Naive thymus-derived CD8-positive, alpha-beta T cell (primary cell): ENCODE measurements at places on chromosomes 12 and 14.

GRCh38 chr12:121992059-121992879 lies 29.4 kb upstream of the BCL7A start:
- DNase-seq: peak; percentile 31
- peak overlapping the region; percentile 82 for H3K27ac ChIP-seq
- no peaks in the 10 kb centered on the region for H3K36me3 ChIP-seq
- H3K4me3 ChIP-seq: peak overlapping the region; percentile 22
- H3K4me1 ChIP-seq: peaks cover 31% of the 10 kb centered on the region

- H3K27ac ChIP-seq: no peak overlapping the region
- no peak for DNase-seq
- H3K4me1 ChIP-seq: no peaks in the 10 kb centered on the region
- H3K36me3 ChIP-seq: no peaks in the 10 kb centered on the region
- H3K27me3 ChIP-seq: peaks cover 3% of the 10 kb centered on the region
Measured at GRCh38 chr14:64639340-64639821, 64.8 kb upstream of the PLEKHG3 start.

DNA sequence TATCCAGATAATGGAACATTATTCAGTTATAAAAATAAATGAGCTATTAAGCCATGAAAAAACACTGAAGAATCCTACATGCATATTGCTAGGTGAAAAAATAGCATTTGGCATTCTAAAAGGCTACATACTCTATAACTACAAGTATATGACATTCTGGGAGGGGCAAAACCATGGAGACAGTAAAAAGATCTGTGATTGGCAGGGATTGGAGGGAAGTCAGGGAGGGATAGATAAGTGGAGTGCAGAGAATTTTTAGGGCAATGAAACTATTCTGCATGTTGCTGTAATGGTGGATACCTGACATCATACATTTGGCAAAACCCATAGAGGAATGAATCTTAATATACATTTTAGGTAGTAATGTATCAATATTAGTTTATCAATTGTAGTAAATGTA lies 63.1 kb upstream of the SLC38A2 start:
- no peak overlapping the region for H3K4me3 ChIP-seq
- H3K36me3 ChIP-seq: no peaks in the 10 kb centered on the region

DNA sequence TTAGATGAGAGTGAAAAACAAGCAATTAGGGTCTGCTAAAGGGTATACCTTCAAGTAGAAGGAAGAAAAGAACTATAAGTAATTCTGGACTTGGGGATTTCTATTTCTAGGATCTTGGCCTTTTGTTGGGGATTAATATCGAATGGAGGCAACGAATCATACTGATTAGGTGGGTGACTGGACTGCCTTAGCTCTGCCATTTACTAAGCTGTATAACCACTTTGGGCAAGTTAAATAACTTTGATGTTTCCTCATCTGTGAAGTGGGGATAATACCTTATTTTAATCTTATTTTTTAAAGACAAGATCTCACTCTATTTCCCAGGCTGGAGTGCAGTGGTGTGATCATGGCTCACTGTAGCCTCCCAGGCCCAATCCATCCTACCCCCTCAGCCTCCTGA lies 6.6 kb downstream of the IKBIP start:
- DNase-seq: no peak
- no peak overlapping the region for H3K27ac ChIP-seq
- H3K4me3 ChIP-seq: no peak overlapping the region
- no peaks in the 10 kb centered on the region for H3K27me3 ChIP-seq

- H3K4me3 ChIP-seq: peak overlapping the region; percentile 65
- H3K4me1 ChIP-seq: peaks cover 38% of the 10 kb centered on the region
- peak overlapping the region; percentile 83 for H3K27ac ChIP-seq
- no peak for DNase-seq
Measured at GRCh38 chr12:3728686-3729085, 24.2 kb downstream of the CRACR2A start.

DNA sequence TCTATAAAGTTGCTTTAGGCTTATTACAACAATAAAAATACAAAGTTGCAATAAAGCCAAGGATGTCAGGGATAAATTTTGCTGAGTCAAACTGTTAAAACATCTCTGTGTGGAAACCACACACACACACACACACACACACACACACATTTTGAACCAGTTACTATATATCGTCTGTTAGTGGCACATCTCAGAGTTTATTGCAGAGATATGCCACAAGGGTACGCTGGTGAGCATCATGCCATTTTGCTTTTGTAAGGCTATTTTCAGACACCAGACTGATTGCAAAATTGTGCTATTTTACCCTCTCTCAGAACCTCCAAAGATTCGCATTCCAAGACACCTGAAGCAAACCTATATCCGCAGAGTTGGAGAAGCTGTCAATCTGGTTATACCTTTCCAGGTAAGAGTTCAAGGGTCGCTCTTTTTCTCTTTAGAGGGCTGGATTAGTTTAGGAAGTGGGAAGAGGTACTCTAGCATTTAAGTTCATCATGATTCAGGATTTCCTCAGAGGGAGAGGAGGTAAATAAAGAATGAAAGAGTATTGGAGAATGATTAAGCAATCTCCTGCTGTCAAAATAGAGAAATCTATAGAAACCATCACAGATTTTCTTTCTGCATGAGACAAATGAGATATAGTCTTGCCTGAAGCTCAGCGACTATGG lies 27.3 kb upstream of the CHPT1 start:
- DNase-seq: no peak
- no peaks in the 10 kb centered on the region for H3K36me3 ChIP-seq
- peaks cover 25% of the 10 kb centered on the region for H3K4me1 ChIP-seq
- H3K27me3 ChIP-seq: peaks cover 7% of the 10 kb centered on the region
- H3K27ac ChIP-seq: no peak overlapping the region

- H3K4me1 ChIP-seq: no peaks in the 10 kb centered on the region
- no peak for DNase-seq
- peaks cover 26% of the 10 kb centered on the region for H3K27me3 ChIP-seq
- no peak overlapping the region for H3K27ac ChIP-seq
Measured at GRCh38 chr14:104211741-104212140, 73.4 kb downstream of the KIF26A start.

DNA sequence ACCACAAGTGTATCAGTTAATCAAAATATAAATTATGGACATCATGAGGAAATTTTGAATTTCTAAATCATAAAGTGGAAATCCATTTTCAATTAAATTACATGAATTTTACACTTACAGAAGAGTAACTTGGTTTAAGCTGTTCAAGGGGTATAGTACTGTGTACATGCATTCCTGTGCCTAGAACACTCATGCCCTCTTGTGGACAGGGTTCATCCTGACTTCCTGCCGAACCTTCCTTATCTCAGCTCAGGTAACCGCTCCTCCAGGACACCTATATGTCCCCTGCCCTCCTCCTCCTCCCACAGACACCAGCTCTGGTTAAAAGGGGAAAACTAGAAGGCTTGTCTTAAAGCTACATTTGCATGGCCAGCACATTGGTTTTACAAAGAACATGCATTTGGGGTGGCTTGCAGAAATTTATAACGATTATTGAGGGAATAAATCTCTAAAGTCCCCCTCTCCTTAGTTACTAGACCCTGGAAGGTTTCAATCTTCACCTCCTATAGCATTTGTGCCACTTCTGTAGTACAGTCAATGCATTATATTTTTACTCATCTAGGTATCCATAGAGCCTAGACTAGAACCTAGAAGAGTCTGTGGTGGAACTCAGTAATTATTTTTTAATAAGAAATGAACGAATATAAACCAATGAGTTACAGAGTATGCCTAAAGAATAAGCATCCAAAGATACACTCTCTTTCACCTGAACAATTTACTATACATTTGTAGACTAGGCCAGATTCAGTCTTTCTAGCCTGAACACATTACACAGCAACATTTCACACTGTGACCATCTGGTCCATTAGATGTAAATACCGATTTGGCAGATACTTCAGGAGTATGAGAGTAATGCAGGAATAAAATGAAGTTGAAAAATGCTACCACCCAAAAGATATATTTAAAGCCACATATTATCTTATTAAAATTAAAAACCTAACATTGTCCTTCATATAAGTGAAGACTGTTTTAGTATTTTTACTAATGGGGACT lies 345.6 kb downstream of the PAWR start:
- no peaks in the 10 kb centered on the region for H3K4me1 ChIP-seq
- H3K27me3 ChIP-seq: peaks cover 5% of the 10 kb centered on the region

GRCh38 chr12:71780237-71780822 lies 25.7 kb downstream of the RAB21 start:
- H3K4me1 ChIP-seq: peaks cover 10% of the 10 kb centered on the region
- H3K27ac ChIP-seq: peak overlapping the region; percentile 33
- peak; percentile 45 for DNase-seq
- peaks cover 5% of the 10 kb centered on the region for H3K36me3 ChIP-seq
- H3K27me3 ChIP-seq: no peaks in the 10 kb centered on the region
- H3K4me3 ChIP-seq: no peak overlapping the region

DNA sequence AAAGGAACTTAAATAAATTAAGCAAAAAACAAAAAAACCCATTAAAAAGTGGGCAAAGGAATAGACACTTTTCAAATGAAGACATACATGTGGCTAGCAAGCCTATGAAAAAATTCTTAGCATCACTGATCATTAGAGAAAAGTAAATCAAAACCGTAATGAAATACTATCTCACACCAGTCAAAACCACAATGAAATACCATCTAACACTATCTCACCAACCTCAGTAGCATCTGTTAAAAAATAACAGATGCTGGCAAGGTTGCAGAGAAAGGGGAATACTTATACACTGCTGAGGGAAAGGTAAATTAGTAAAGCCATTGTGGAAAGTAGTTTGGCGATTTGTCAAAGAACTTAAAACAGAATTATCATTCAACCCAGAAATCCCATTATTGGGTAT lies 381.1 kb downstream of the FLRT2 start:
- no peak overlapping the region for H3K27ac ChIP-seq
- H3K4me1 ChIP-seq: no peaks in the 10 kb centered on the region
- H3K4me3 ChIP-seq: no peak overlapping the region
- DNase-seq: no peak

GRCh38 chr14:64574371-64575107 lies 24.8 kb downstream of the PPP1R36 start:
- H3K36me3 ChIP-seq: no peaks in the 10 kb centered on the region
- H3K27me3 ChIP-seq: no peaks in the 10 kb centered on the region
- no peak overlapping the region for H3K4me3 ChIP-seq
- H3K4me1 ChIP-seq: no peaks in the 10 kb centered on the region
- no peak for DNase-seq

DNA sequence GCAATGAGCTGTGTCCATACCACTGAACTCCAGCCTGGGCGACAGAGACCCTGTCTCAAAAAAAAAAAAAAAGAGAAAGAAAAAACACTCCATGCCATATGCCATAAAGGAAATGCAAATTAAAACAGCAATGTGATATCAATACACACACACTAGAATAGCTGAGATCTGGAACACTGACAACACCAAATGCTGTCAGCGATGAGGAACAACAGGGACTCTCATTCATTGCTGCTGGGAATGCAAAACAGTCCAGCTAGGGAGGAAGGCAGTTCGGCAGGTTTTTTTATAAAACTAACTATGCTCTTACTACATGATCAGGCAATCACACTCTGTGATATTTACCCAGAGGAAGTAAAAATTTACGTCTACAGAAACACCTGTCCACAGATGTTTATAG lies 3.4 kb upstream of the ABCB9 start:
- H3K36me3 ChIP-seq: no peaks in the 10 kb centered on the region
- no peak for DNase-seq
- H3K27ac ChIP-seq: no peak overlapping the region
- no peaks in the 10 kb centered on the region for H3K27me3 ChIP-seq
- H3K4me1 ChIP-seq: peaks cover 6% of the 10 kb centered on the region

GRCh38 chr14:102495491-102496330 lies 13.9 kb downstream of the ANKRD9 start:
- peaks cover 6% of the 10 kb centered on the region for H3K4me1 ChIP-seq
- H3K36me3 ChIP-seq: peaks cover 13% of the 10 kb centered on the region
- no peaks in the 10 kb centered on the region for H3K27me3 ChIP-seq
- DNase-seq: no peak

DNA sequence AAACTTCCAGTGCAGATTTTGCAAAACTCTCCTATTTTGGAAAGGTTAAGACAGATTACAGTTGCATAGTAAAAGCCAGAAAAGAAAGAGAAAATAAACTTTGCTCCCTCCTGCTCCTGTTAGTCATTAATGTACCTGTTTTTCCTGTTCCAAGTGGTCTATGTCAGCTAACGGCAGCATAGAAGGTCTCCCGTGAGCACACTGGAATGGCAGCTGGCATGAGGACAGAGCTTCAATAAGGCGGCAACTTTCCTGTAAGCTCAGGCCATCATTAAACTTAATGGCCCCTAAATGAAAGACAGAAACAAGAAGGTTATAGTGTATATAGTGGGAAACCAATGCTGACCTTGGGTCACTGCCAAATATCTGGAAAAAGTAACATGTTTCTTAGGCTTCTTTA lies 16.0 kb downstream of the EIF2B2 start:
- H3K4me3 ChIP-seq: no peak overlapping the region
- H3K27ac ChIP-seq: no peak overlapping the region
- DNase-seq: no peak
- H3K4me1 ChIP-seq: no peaks in the 10 kb centered on the region
- H3K27me3 ChIP-seq: no peaks in the 10 kb centered on the region

DNA sequence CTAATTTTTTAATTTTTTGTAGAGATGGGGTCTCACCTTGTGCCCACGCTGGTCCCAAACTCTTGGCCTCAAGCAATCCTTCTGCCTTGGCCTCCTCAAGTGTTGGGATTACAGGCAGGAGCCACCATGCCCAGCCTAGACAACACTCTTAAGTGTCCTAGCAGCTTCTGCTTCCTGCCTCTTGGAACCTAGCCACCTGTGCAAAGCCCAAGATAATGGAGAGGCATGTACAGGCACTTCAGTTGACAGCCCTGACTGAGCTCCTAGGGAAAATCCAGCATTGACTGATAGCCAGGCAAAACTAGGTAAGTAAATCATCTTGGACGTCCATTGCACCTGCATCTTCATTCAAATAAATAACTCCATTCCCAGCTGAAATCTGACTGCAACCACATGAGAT lies 15.5 kb downstream of the COX14 start:
- no peak overlapping the region for H3K4me3 ChIP-seq
- H3K27me3 ChIP-seq: no peaks in the 10 kb centered on the region
- H3K27ac ChIP-seq: peak overlapping the region; percentile 63
- no peaks in the 10 kb centered on the region for H3K36me3 ChIP-seq
- DNase-seq: no peak
- peaks cover 58% of the 10 kb centered on the region for H3K4me1 ChIP-seq

DNA sequence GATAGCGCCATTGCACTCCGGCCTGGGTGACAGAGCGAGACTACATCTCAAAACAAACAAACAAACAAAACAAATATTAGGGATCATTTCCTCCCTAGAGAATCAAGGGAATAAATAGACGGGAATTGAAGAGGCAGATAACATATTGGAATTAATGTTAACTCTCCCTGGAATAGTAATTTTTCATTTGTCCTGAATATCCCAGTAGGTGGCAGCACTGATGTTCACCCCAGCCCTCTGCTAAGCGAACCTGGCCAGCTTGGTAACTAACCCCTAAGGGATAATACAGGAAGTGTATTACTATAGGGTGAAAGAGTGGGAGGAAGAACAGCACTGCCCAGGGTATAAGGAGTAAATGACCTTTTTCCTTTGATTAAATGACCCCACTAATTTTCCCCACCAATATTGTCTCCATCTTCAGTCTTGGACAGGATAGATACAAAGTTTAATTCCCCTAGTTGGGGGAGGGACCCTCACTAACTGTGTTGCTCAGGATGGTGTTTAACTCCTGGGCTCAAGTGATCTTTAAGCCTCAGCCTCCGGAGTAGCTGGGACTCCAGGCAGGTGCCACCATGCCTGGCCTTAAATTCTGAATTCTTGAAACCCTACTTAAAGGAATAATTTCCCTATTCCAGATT lies 40.5 kb downstream of the SLC2A14 start:
- no peaks in the 10 kb centered on the region for H3K4me1 ChIP-seq
- no peak for DNase-seq
- no peaks in the 10 kb centered on the region for H3K27me3 ChIP-seq
- no peak overlapping the region for H3K4me3 ChIP-seq
- no peaks in the 10 kb centered on the region for H3K36me3 ChIP-seq
